ENCODE measurements at places on chromosomes 7 and 10.

DNA sequence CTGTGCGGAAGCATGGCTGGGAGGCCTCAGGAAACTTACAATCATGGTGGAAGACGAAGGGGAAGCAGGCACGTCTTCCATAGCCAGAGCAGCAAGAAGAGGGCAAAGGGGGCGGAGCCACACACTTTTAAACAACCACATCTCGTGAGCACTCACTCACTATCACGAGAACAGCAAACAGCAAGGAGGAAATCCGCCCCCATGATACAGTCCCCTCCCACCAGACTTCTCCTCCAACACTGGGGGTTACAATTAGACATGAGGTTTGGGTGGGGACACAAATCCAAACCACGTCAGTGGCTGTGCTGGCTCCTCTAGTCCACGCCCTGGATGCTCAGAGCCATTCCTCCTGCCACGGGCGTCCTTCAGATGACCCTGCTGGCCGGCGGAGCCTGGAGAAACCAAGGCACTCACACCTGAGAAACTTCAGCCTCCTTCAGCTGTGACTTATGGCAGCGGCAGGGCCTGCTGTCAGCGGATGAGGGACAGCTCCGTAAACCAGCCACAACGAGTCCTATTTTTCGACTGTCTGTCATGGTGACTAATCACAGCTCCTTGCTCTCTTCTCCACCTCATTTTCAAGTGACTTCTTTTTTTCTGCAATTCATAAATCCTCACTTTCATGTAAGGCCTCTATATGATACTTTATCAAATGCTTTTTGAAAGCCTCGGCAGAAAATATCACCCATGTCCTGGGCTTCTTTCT is 167.9 kb upstream of the PFKP start:
- no peak for DNase-seq

DNA sequence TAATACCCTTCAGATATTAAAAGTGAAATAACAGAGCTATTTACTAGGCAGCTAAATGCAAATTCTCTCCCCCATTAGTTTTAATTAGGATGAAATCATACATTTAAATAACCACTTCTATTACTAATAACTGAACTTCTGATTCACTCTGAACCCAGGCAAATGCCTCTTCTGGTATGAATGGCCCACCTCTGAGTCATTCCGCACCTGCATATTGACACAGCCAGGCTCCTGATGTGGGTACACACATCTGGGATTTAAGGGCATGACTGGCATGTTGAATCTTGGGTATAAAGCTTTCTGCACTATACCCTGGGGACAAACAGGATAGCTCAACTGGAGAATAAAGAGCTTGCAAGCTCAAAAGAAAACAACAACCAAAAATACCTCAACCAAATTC is 140.9 kb downstream of the AUTS2 start:
- no peak for DNase-seq

DNA sequence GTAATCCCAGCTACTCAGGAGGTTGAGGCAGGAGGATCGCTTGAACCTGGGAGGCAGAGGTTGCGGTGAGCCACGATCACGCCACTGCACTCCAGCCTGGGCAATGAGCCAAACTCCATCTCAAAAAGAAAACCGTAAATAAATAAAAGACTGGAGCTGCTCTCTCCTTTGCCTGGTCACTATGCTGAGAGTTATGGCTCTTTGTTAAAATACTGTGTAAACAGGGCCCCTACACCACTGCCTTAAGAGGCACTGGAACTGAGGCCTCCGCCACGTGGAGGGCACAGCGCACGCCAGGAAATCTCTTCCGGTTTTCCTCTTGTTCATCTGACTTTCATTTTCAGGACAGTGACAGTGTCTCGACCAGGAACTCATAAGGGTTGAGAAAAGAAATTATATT is 123.3 kb downstream of the PAXIP1 start:
- DNase-seq: no peak

DNA sequence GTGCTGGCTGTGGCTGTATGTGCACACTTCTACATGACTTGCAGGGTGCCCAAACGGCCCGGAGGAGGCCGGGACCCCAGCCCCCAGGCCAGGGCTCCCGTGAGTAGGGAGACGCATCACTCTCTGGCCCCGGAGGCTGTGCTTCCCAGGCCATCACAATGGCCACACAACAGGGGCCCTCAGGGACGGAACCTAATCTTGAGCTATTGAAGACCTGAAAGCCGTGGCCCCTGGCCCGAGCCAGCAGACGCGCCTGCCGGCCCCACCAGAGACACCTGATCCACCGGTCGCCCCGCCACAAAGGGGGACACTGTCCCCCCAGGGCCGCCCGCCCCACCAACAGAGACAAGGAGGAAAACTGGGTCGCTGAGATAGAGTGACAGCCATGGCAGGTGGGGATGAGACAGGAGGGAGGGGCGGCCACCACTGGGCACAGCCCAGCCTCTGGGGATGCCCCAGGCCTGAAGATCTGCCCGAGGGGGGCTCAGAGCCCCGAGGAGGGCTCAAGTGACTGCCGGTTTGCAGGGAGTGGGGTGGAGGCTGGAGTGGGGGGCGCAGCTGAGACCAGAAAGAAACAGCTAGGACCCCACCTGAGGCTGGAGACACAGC is 10.2 kb upstream of the LFNG start:
- no peak for DNase-seq

DNA sequence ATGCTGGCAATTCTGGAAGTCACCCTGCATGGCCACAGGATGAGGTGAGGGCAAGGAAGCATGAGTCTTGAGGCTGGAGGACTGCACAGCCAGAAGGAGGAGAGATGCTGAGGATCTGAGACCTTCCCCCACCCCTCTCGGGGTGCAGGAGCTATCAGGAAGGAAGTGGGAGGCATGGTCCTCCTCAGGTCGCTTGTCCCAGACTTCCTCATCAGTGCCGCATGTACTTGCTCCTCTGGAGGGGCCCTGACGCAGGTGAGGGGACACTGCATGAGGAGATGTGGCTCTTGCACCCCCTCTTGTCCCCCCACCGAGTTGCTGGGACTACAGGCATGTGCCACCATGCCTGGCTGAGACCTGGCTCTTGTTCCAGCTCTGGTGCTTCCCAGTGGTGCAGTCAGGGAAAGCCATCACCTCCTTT is 5.7 kb upstream of the ZMIZ1 start:
- DNase-seq: peak; percentile 39

- peak; percentile 26 for DNase-seq
Observed at GRCh38 chr10:51186361-51186760, 112.1 kb downstream of the PRKG1 start.

Data from right cardiac atrium (tissue), 5 donors.